ENCODE measurements at places on chromosomes 7 and 10.

GRCh38 chr10:51501396-51501795 is 198.0 kb downstream of the CSTF2T start:
- no peak for DNase-seq

DNA sequence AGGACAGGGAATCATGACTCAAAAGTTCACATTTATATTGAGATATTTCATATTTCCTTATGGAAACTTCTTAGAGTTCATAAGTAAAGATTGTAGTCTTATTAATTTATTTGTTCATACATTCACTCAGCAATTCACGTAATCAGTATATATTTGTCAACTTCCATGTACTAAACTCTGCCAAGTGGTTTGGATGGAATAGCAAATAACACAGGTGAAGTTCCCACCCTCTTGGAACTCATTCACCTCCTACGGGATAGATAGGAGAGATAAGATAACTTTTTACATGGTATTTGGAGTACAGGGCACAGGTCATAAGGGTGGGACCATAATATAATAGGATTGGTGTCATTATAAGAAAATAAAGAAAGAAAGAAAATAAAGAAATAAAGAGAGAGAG is 234.0 kb downstream of the CDC14C start:
- no peak for DNase-seq

DNA sequence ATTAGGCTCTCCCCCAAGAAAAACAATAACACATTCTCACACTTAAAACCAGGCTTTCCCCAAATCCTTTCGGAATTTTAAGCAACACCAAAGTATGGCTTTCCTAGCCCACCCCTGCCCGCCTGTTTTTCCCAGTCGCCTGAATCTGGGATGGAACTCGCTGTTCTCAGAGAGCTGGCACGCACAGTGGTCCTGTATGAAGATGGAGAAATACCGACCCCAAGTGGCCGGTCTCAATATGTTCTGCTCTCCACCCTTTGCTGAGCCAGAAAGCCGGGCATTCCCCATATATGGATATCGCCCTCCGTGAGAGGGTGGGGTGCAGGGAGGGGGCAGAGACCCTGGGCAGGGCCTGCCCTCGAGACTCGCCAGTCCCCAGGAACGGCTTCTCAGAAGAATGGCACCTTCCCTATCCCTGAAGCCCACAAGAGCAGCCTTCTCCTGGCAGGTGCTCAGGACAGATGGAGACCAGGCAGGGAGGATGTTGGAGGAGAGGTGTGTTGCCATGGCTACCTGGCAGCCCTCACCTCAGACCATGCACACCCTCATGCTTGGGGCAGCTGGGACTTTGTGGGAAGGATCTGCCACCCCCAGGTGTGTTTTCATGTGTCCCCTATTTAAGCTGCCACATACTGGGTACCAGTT is 3.4 kb downstream of the TACR2 start:
- DNase-seq, result no peak

DNA sequence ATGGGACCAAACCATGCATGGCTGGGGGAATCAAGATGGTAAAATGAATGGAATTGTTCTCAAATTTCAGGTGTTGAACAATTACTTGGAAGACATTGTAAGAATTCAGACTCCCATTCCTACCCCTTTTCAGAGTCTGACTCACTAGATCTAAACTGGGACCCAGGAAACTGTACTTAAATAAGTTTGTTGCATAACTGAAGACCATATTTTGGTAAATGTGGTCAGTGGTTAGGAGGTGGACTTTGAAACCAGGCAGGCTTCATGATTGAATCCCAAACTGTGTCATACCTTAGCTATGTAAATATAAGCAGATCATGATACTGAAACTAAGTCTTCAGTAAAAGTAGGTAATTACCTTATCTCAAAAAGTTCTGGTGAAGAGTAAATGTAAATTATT is 41.7 kb downstream of the ZWINT start:
- DNase-seq, result no peak

DNA sequence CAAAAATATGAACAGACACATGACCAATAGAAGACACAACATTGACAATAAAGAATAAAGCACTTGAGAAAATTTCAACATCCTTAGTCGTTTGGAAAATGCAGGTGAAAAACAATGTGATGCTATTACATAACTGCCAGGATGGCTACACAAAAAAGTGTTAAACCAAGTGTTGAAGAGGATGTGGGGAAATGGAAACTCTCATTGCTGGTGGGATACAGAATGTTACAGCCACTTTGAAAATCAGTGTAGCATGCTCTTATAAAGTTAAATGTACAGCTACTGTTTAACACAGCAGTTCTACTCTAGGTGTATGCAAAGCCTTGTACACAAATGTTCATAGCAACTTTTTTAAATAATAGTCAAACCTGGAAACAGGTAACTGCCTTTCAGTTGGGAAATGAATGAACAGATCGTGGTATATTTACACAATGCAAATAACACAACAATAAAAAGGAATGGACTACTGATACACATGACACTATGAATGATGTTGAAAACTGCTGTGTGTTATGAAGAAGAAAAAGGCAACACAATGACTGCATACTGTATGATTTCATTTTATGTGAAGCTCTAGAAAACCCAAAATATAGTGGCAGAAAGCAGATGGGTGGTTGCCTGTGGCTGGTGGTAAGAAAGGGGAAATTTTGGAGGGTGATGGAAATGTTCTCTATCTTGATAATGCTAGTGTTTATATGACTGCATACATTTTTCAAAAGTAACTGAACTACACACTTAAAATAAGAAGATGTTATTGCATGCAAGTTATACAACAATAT is 102.2 kb upstream of the VIPR2 start:
- DNase-seq, result no peak

- no peak for DNase-seq
Measured at GRCh38 chr10:106711313-106711906, 453.1 kb downstream of the SORCS1 start.

DNA sequence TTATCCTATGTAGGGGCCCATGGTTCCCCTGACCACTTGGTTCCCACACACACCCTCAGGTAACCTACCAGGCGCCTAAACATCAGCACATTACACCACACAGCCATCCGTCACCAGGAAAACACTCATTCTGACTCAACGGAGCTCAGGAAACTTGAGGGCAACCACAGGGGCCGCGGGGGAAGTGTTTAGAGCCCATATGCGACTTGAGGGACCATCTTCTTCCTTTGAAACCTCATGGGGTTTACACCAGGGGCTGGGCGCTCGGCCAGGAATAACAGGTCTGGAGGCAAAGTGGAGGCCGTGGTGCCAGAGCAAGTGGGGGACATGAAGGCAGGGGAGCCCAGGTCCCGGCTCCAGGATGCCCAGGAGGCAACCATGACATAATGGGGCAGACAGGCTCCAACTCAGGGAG is 1.5 kb downstream of the STX1A start:
- DNase-seq, result peak; percentile 58

DNA sequence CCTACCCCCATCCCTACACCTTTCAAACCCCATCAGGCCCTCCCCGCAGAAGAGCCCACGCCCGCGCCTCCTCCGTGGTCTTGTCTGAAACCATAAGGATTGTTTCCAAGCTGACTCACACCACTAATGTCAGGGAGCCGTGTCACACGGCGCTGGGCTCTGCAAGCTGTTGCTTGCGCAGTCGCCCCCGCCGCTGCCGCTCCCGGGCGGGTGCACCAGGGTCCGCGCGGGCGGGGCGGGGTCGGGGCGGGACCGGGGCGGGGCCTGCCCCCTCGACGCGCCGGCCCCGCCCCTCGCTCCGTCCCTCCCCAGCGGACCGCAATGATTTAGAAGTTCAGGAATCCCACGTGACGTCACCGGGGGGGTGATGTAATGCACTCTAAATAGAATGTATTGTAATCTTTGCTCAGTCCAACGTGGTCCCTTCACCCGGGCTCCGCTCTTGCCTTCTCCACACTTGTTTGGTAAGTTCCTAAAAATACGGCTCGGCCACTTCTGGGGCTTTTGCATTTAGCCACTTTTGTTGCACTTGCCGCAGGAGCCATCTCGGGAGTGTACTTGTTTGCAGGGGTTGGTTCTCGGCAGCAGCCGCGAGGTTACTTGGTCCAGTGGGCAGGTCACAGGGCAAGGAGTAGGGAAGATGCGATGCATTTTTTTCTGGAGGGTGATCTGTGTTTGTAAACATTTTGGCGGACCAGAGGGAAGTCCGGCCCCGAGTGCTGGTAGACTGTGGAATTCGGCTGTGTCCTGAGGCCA is 3.2 kb upstream of the CREB5 start:
- DNase-seq, result peak; percentile 90

GRCh38 chr7:154744256-154744860 is 258.6 kb downstream of the PAXIP1 start:
- DNase-seq, result no peak

GRCh38 chr7:42550706-42551470 is 313.9 kb upstream of the GLI3 start:
- no peak for DNase-seq

DNA sequence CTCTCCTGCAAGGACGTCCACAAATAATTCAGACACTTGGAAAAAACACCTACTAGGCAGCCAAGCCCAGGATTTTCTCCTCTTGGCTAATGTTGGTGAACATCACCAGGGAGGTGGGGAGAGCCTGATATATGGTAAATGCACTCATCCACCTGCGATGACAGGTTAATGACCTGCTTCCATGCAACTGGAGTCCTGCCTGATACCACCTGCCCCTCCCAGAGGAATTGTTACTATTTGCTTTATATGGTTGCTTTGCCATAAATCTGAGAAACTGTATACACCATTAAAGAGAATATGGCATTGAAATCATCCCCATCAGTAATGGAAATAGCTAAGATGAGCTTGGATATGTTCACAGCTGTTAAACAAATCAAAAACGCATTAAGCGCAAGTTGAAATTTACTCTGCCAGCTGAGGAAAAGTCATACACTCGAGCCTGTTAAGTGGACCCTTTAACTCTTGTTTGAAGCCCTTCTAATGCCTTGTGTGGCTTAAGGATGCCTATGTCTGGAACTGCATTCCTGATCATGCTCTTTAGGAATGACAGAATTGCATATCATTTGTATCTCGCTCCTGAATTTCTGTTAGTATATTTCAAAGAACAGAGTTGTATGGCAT is 208.3 kb downstream of the PRPF18 start:
- DNase-seq, result no peak
